ENCODE measurements at places on chromosomes 3 and 15.

GRCh38 chr3:37579181-37579580 is 282.5 kb upstream of the CTDSPL start:
- no peak for DNase-seq

GRCh38 chr3:72995337-72995736 is 1.3 kb upstream of the PPP4R2 start:
- no peak for DNase-seq

- DNase-seq = peak; percentile 52
Measured at GRCh38 chr3:149507491-149508324, 33.2 kb downstream of the TM4SF4 start.

- DNase-seq = no peak
Measured at GRCh38 chr3:142354076-142354475, 93.8 kb downstream of the XRN1 start.

GRCh38 chr3:53524566-53524965 is 30.2 kb downstream of the CACNA1D start:
- no peak for DNase-seq

DNA sequence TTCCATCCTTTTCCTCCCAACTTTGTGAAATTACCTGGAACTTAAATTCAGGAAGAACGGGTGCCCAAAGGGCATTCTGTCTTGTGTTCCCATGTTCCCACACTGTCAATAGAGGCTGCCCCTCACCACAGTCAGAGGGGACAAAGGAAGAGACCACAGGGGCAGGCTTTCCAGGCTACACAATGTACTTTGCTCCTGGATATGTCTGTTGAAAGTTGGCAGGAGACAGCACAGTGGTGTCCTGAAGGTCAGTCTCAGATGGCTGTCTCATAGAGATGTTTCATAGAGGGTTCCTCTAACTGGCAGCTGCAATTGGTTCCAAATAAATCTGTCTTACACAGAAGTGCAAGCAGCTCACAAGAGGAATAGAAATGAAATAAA is 107.8 kb upstream of the TGFBR2 start:
- DNase-seq = no peak

GRCh38 chr3:27554706-27555105 is 70.5 kb upstream of the SLC4A7 start:
- DNase-seq = no peak

DNA sequence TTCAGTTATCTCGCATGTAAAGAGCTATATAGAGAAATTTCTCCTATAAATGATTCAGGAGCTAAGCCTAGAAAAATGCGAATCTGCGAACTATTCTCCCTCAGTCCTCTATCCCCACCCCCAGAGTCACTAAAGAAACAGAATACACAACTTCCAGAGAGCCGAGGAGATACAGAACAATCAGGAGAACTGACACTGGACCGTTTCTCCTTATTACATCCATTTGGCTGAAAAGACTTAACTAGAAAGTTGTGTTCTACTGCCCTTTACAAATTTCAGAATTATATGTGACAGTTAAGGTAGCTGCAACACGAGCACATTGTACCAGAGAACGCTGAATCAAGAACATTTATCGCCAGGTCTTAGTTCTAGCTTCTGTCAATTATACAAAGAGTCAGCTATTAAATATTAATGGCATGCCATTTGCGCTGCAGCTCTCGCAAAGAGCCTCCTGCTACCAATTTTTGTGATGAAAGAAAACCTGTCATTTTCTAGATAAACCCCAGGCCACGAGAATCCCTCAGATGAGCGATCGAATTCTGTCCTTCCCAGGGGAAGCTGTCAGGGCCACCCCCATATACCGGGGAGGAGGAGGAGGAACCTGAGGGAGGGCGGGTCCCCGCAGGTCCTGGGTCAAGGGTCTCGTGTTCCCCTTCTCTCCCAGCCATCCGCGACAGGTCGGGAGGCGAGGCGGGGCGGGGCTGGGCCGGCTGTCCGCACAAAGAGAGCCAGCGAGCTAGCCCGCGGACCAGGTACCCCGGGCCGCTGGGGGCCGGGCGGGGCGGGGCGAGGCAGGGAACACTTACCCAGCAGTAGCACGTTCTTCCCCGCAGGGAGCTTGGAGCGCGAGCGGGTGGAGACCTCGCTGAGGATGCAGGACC is 878 bp downstream of the DYNC1LI1 start:
- DNase-seq = peak; percentile 38

- DNase-seq = no peak
Measured at GRCh38 chr15:72451224-72451623, 22.9 kb upstream of the ARIH1 start.

GRCh38 chr3:158672215-158673176 is at the start of gene LXN:
TSS of gene LXN (minus strand) at chr3:158672648. CDS start at chr3:158672478, 170 bp downstream.
- DNase-seq = peak; percentile 95

DNA sequence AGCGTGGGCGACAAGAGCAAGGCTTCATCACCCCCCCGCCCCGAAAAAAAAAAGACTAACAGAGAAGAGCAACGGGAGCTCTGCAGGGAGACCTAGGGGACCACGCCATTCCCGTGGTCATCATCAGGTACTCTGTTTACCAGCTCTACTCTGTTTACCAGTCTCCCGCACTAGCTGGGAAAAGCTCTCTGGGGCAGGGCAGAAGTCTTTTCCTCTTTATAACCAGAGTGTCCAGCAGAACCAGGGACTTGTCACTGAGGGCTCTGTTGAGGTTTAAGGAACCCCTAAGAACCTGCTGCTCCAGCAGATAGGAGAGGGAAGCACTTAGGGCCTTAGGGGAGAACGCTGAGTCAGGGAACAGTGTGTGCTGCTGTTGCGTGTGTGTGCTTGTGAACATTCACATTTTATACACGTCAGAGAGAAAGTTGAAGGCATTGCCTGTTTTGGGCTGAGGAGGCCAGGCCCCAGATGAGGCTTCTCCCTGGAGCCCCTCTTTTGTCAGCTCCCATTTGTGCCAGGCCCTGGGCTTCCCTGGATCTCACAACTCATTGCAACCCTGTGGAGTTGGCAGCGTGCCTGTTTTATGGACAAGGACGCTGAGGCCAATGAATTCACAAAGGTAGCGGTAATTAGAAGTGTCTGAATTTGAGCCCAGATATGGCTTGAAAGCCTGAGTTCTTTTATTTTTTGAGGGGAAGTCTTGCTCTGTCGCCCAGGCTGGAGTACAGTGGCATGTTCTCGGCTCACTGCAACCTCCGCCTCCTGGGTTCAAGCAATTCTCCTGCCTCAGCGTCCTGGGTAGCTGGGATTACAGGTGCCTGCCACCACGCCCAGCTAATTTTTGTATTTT is 24.2 kb upstream of the ERICH6 start:
- no peak for DNase-seq
